ENCODE measurements at places on chromosomes 2 and 18.

DNA sequence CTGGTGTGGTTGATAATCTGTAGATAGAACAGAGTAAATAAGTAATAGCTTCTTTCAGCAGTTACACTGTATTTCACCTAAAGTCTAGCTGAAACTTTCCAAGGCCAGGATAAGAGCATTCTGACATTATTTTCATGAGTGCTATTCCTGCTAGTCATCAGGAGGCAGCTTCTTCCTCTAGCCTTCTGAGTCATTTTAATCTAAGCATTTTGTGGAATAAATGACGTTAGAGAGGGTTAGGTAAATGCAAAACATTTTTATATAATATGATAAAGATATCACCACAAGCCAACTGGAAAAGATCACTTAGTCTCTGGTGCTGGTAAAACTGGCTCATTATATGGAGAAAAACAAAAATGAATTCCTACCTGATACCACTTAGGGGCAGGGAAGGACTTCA, 138.5 kb downstream of the MEP1B start:
- DNase-seq: no peak

DNA sequence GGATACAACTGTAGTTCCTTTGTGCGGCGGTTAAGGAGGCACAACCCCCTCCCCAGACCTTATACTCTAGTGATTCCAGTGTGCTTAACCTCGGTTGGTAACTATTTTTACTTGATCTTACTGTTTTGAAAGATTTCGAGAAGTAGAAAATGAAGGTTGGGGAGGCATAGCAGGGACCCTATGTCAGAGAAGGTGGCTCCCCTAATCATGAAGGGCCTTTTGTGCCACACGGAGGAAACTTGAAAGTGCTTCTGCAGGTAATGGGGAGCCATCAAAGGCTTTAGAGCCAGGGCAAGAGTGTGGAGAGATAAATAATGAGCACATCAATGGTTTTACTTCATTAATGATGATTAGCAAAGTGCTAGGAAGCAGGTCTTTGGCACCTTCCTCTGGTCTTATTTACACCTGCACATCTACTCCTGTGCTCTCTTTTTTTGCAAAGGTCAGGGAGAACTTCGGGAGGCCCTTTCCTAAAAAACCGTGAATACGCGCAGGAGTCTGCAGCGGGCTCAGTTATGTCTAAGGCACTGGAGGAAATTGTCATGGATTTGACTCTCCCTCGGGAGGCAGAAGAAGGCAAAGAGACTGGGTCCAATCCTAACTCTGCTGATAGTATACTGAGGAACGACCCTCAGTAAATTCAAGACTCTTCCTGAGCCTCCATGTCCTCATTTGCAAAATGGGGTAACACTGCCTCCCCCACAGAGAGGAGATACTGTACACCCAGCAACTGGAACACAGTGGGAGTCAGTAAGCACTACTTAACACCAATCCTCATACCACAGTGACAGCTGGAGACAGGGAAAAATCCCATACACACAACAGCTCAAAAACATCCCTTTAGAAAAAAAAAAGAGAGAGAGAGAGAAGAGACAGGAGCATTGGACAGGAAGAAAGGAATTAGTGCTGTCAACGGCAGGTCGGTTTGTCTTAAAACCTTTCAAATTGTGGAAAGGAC, 81.6 kb downstream of the DDX1 start:
- no peak for DNase-seq

DNA sequence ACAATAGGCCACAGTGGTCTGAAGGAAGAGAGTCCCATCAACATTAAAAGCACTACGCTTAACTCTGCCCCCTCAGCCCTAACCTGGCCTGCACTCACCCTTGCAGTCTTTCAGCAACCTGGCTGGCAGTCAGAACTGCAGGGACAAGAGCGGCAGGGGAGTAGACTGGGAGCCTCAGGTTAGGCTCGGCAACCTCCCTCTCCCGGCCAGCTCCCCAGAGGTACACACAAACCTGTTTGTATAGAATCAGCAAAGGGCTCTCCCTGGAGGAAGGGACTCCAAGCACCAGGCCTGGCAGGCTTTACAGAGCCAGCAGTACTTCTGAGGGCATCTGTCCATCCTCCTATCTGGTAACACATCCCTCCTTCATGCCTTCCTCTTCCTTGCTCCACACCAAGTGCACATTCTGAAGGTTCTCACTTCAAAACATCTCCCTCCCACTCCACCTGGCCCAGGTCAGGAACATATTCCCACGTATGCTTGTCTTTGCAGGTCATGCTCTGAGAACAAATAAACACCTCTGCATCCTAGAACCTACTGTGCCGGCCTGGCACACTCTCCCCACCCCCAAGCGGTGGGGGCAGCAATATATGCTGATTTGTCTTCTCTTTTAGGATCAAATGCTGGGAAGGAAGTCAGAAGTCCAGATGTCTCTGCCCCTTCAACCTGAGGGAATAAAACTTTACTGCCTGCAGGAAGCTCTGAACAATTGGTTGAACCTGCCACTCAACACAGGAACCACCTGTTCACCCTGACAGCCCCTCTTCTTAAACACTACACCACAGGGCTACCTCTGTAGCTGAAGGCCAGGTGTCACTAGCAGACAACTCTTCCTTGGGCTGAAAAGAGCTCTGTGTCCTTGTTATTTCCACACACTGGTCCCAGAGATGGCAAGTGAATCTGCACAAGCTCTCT, 12.6 kb upstream of the SFXN5 start:
- no peak for DNase-seq

DNA sequence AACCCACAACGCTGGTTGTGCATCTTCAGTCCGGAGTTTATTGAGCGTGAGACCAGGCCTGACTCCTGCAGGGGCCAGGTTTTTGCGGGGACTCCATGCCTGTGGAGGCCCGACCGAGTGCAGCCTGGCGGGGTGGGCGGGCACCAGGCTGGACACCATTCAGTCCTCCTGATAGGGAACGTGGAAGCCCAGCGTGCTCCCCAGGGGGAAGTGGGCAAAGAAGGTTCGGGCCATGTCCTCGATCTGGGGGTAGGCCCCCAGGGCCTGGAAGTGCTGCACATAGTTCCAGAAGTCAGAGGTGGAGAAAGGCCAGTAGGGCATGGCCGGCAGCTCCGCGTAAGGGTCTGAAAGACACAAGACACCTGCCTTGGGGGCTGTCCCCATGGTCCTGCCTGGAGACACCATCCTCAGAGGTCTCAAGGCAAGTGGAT, 1.4 kb downstream of the OTOS start:
- no peak for DNase-seq

DNA sequence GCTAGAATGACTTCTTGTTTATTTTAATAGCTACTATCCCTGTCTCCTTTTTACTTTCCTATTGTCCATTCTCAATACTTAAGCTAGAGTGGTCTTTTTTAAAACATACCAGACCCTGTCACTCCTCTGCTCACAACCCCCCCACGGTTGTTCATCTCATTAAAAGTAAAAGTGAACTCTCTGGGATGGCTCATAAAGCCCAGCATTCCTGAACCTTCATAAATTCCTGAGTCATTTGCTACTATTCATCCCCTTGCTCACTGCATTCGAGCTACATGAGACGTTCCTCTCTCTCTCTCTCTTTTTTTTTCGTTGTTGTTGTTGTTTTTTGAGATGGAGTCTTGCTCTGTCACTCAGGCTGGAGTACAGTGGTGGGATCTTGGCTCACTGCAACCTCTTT, 148.7 kb upstream of the DSEL start:
- DNase-seq: no peak

DNA sequence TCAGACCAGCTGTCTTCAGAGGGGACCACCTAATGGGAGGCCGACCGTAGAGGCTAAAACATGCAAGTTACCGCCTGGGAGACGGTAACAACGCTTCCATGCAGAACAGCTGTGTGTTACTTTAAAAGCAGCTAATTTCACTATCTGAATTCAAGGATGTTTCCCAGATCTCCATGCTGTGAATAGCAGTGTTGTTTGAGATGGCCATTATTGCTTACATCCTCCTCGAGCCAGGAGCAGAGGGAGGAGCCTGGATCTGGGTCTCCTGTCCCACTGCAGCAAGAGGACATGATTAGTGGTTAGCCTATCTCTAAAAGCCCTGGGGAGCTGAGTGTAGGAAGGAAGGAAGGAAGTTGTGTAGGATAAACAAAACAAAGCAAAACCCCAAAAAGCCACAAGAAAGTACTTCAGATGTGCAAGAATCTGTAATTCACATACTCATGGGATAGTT, 50.9 kb downstream of the ACTR2 start:
- DNase-seq: no peak

DNA sequence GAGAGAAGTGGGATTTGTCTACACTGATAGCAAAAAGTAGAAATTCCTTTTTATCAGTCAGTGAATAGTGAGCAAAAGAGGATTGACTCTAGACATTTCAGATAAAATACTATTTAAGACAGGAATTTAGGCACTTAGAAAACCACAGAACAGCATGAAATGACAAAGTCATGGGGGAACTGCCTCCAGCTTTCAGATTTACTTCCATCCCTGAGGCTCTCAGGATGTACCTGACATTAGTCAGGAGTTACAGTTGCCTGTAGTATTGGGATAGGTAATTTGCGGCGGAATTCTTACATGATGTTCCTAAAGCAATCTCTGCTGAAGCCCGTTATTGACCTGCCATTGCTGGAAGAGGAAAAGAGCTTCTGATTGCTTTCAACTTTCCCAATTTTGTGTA, 337.1 kb upstream of the MAP2 start:
- DNase-seq: no peak

- DNase-seq: no peak
Observed at GRCh38 chr2:42425697-42426096, 64.7 kb upstream of the COX7A2L start.

DNA sequence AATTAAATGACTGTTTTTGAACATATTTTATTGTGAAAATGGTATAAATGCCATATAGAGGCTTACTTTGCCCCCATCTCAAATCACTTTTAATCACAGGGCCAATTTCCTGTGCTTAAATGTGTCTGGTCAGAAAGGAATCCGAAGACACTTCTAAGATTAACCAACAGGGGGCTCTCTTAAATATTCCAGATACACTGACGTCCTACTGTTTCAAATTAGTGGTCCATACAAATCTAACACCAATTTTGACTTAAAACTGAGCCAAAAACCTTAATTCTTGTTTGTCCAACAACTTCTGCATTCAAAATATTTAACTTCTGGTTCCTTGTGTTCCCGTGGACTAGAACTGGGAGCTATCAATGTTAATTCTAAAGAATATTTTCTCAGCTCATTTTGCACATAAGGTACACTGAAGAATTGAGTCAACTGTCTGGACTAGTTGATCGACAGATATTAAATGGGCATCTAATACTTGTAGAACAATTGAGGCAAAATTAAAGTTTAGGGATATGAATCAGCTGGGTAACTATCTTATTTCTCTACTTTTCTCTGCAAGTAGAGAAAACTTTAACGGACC, 557.5 kb downstream of the ARHGAP15 start:
- DNase-seq: no peak
